ENCODE measurements at places on chromosomes 11 and 22.

DNA sequence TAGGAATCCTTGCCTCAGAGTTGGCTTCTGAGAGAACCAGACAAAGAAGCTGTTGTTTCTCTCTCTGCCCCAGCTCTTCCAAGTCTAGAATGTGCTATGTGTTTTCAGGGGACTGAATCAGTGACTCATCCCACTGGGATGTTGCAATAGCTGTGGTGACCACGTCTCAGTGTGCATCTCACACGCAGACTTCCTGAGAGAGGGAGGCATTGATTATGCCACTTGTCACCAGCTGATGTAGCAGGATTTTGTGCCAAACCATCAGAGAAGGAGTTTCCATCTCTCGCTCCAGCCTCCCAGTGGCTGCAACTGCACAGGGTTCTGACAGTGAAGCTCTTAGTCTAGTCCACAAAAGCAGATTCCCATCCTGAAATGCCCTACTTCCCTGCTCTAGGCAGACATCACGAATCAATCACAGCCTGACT, 455.8 kb downstream of the MIAT start:
- peak; percentile 93 for DNase-seq

DNA sequence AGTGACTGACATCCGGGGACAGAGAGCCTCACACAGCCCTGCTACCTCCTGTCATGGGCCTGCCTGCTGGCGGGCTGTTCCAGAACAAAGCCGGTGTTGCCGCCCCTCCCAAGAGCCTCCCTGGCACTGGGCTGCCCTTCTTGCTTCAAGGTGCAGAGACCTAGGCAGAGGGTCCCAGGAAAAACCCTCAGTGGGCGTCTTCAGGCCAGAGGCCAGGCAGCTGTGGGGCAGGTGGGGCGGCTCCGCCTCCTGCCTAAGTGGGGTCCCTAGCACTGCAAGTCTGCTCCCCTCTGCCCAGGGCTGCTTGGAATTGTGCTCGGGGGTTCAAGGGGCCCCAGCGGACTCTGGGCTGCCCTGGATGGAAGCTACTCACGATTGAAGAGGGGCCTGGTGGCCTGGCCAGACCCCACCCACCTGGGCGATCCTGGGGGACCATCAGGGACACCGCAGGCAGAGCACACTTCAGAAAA, 20.4 kb upstream of the GNB1L start:
- DNase-seq = no peak

DNA sequence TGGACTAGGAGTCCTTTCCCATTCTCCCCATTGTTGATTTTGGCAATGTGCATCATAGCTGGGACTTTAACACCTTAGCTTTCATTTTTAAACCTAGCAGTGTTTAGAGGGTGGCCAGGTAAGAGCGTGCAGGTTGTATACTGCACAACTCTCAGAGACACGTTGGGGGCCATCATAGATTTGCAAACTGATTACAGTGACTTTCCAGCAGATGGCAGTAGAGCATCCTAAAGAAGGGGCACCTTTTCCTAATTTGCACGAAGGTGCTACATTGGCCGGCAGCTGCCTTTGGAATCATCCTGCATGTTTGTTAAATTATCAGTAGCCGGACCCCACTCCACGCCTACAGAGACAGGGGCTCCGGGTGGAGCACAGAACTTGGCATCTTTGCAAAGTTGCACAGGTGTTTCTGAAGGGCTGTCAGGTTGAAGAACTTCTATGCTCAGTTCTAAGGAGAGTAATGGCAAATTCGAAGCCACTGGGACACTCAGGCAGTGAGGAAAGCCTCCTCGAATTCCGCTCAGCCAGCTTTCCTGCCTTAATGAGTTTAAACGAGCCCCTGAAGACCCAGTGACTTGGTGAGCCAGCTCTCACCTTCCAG, 7.7 kb downstream of the LHFPL7 start:
- peak; percentile 43 for DNase-seq

- no peak for DNase-seq
Measured at GRCh38 chr22:23251445-23252093, 71.3 kb downstream of the BCR start.

DNA sequence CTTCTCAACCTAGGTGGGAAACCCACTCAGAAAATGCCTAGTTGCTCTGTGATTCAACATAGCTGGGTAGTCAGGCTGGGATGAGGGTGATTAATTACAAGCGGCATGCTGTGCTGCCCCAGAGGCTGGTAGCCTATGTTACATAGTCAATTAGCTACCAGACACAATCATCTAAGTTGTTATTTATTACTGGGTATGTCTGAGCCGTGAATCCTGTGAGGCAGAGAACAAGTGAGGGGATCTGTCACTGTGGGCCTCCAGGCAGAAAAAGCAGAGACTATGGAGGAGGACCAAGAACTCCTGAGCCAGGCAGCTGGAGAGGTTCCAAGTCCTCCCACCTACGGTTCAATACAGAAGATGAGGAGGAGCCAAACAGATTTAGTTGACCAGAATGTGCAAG, 186.6 kb upstream of the BDNF start:
- no peak for DNase-seq

GRCh38 chr11:13140873-13141655, 131.9 kb downstream of the RASSF10 start:
- no peak for DNase-seq

GRCh38 chr11:83723999-83724398, 437.8 kb upstream of the CCDC90B start:
- peak; percentile 4 for DNase-seq

DNA sequence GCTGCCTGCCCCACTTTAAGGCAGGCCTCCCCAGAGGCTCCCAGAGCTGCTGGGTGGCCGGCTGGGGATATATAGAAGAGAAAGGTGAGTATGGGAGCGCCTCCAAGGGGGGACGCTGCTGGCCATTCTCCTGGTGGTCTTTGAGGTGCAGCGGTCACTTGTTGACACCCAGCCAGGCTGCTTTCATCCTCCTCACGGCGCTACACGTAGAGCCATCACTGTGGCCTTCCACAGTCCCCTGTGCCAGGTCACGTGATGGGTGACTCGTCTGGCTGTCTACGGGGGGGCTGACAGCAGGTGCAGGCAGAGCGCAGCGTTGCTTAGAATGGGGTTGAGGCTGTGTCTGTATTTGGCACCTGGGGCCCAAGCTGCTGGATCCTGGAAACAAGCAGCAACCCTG, 1.9 kb downstream of the ACR start:
- no peak for DNase-seq

- DNase-seq = no peak
Measured at GRCh38 chr11:60194511-60194910, 11.6 kb upstream of the MS4A6A start.

DNA sequence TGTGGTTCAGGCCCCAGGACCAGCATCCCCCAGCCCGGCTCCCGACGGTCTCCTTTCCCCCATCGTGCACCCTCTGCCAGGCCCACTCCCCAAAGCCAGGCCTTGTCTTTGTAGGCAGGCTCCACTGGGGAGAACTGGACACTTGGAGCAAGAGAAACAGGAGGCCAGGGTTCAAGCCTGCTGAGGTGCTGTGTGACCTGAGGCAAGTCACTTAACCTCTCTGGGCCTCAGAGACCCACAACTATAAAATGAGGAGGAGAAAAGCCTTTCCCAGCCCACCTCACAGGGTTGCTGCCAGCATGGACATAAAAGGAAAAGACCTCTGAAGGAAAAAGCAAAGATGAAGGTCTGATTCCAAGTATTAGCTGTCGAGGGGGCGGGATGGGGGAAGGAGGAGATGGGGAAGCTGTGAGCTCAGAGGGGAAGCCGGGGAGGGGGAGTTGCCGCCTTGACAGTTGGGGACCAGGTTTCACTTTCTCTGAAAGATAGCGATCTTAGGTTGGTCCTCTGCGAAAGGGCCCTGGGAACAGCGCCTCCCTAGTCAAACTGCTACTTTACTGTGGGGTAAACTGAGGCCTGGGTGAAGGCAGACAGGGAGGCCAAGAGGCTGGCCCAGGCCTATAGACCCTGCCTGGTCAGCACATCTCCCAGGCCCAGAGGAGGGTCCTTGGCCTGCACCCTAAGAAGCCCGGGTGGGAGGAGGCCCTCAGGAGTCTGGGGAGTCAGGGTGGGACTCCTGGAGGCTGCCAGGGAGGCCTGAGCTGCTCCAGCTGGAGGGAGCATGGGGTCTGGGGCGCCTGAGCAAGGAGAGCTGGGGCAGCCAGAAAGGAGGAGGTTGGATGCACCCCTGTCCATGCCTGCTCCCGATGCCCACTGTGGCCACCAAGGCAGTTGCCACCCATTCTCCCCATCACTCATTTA, 991 bp upstream of the OSM start:
- DNase-seq = no peak

DNA sequence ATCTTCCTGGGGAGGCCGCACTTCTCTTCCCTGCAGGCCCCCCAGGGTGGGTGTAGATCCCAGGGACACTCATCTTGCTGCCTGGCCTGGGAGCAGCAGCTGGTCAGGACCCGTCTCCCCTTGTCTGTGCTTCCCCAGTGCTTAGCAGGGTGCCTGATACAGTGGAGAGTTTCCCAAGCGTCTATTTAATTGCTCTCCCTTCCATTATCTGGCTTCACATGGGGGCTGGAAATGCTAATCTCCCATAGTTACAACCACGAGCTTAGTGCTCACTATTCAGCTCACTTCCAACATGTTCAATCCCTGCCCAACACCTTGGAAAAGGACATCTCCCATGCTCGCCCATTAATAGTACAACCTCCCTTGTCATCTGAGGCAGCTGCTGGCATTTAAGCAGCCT, 100.5 kb downstream of the DSCAML1 start:
- no peak for DNase-seq

DNA sequence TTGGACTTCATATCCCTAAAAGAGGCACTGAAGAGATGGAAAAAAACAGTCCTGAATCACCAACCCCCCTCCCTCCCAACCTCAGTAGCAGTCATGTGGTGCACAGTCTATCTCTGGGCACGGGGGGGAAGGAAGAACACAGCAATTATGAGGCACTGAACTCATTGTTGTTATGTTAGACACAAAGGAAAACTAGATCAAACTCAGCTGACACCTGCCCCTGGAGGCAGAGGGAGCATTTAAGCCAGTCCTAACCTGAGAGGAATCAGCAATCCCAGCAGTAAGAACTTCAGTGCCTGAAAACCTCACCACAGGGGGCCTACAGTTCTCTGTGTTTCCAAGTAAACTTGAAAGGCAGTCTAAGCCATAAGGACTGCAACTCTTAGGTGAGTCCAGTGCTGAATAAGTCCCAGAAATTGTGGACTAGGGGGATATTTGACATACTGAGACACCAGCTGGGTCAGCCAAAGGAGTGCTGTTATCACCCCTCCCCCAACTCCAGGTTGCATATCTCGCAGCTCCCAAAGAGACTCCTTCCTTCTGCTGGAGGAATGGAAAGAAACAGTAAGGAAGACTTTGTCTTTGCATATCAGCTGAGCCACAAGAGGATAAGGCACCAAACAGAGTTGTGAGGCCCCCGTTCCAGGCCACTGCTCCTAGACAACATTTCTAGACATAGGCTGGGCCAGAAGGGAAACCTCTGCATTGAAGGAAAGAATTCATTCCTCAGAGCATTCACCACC, 72.5 kb downstream of the GLYATL1 start:
- no peak for DNase-seq

DNA sequence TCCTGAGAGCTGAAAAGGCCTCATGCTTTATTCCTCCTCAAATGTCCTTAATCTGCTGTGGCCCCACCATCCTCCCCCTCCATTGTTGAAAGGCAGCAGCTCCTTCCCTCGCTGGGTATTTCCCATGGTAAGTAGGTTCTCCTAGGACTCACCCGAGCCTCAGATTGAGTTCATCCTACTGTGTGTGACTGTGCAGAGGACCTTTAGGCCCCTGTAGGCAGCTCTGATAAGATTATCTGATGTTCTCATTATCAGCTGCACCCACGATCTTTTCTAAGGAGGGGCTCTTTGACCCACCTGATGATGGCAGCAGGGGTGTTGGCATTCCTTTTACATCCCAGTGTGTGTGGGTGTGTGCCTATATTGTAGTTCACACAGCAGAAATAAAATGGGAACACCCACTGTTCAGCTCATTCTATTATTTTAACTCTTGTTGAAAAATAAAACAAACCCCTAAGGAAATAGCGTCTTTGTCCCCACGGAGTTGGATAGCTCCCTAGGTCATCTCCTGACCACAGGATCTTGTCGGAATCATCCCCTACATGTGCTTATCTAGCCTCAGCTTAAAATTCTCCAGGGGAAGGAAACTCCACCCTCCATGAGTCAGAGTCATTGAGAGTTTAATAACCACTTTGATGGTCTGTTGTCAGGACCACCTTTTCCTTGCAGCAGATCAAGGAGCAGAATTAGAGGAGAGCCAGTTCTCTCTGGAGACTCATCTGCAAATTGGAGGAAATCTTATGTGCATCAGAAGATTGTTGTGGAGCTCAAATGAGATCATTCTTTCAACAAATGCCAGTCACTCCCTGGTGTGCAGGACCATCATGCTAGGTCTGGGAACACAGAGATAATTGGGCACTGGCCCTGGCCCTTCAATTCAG, 19.3 kb downstream of the ENDOD1 start:
- peak; percentile 60 for DNase-seq

- no peak for DNase-seq
Measured at GRCh38 chr11:10295064-10295901, 1.3 kb upstream of the SBF2 start.

DNA sequence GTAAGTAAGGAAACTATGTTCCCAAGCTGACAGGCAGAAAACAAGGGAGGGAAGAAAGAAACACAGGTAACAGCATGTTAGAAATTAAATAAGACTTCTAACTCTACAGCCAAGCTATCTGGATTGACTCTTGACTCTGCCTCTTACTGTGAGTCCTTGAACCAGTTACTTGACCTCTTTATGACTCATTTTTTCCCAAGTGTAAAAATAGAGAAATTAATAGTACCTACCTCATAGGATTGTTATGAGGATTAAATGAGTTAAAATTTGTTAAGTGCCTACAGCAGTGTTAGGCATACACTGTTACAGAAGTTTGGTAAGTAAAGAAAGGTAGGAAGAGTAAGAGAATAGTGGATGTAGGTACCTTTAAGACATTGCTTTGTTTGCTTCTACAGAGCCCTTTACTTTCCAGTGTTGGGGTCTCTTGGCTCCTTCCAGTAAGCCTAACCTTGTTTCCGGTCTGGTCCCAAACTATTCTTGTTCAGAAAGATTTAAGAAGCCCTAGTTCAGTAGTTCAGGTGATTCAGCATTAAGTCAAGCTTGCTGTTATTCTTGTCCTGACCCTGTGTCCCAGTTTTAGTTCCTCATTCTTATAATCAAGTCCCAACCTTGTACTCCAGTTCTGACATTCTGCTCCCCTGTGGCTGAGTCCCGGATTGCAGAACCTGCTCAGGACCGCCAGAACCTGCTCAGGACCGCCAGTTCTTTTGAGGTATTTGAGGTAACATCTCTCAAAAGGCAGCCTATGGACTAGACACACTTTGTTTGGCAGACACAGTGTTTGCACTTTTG, 963.4 kb upstream of the CCDC90B start:
- DNase-seq = no peak

GRCh38 chr22:37880668-37881440, 25.2 kb upstream of the MICALL1 start:
- peak; percentile 35 for DNase-seq

DNA sequence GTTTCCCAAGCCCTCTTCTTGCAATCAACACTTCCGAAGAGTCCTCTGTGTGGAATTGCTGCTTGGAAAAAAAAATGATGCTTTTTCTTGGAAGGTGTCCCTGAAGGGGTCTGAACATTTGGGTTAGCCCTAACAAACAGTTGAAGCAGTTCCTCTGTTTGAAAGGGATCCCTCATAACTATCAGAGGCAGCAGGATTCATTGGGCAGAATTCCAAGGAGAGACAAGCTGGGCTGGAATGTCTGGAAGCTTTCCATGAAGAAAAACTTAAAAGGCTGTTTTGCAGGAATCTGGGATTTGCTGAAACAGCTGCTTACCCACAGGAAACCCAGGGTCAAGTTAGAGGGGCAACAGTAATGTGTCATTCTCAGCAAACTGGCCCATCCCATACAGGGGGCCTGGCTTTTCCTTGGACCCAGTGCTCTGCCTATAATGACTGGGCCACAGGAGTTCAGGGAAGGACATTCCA, 3.1 kb downstream of the CSNK2A3 start:
- peak; percentile 58 for DNase-seq
